Erythroblast (primary cell): ENCODE measurements at places on chromosomes 4 and X.

DNA sequence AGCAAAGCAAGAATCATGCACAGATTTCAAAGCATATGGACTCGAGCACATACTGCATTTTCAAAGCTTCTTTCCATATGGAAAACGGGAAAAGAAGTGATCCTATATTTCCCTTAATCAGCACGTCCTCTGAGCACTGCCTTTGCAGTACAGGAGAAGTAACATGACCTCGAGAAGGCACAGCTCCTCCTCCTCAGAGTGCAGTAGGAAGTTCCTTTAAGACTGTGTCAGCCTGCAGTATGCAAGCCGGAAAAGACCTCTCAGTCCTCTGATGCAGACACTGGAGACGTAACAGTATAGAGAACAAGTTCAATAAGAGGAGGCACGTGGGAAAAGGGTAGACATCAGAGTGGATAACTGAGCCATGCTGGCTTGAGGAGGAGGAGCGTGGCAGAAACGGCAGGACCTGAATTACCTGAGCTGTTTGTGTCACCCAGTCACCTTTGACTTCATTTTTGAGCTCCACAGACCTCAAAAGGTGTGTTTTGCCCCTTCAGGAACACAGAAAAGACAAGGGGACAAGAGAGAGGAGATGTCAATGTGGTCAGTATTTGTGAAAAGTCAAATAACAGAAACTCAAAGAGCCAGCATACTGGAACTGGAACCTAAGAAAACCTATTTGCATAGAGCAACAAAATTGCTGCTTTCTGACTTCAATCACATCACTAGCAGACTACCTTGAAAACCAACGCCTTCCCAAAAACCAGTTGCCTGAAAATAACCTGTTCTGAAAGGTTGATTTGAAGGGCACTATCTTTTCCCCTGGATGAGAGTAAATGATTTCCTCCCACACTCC is 20.8 kb downstream of the IRF2 start:
- DNase-seq = no peak

- no peak for DNase-seq
These were observed 54.4 kb downstream of the KLHL13 start for GRCh38 chrX:118062048-118062789.

- DNase-seq = no peak
These were observed 839 bp downstream of the QDPR start for GRCh38 chr4:17511051-17511450.

DNA sequence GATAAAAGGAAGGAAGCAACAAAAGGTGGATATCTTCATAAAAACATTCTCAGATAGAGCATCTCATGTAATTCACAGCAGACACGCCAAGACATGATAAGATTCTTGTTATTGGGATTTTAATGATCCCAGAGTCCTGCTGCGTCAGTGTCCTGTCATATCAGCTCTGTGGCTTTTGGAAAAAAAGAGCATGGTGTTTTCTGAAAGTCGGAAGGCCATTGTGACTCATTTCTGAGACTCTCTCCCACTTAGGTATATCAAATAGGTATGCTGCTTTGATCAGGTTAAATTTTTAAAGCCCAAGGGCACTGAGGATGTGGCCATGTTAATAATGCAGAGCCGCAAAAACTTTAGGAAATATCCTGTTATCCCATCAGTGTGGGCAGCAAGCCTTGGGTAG is 481.0 kb downstream of the KCNIP4 start:
- DNase-seq = no peak

DNA sequence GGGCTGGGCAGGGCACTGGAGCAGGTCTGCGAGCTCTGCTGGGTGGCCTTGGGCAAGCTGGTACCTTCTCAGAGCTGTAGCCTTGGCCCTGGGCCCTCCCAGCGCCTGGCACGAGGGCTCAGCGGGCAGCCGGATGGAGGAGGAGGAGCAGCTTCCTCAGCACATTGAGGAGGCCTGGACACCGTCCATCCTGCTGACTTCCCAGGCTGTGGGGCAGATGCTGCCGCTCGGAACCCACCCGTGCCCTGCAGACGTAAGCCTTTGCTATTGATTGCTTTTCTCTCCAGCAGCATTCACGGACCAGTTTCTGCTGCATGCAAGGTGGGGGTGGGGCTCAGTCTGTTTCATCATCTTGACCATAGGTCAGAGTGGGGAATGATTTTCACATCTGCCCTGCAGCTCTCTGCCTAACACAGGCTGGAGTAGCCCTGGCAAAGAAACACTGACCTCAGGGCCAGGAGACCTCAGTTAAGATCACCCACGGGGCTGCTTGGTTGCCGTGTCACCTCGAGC is 80.7 kb upstream of the PSAPL1 start:
- DNase-seq = no peak

GRCh38 chrX:28126886-28127285 is 145.6 kb upstream of the DCAF8L1 start:
- no peak for DNase-seq

- peak; percentile 49 for DNase-seq
These were observed 98.4 kb downstream of the ZNF827 start for GRCh38 chr4:145840162-145840768.

GRCh38 chrX:100645106-100645505 is 1.1 kb downstream of the SRPX2 start:
- no peak for DNase-seq

- DNase-seq = peak; percentile 53
These were observed 1.5 kb upstream of the MSMO1 start for GRCh38 chr4:165325732-165326512.

DNA sequence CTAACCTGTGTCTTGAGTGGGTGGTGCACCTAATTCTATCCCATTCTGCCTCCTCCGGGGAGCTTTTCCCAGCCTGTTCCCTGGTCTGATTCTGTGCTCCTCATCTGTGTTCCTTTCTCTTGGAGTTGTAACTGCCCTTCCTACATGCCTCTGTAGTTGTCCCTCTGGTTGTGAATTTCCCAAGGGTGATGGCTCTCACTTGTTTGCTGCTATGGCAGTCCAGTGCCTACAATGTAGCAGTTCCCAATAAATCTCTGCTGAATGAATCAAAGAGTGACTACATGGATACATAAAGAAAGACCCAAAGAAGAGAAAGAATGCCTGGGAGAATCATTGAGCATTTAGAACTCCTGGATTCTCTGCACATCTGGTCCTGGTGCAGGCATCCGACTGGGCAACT is 141.6 kb downstream of the HS3ST1 start:
- no peak for DNase-seq

DNA sequence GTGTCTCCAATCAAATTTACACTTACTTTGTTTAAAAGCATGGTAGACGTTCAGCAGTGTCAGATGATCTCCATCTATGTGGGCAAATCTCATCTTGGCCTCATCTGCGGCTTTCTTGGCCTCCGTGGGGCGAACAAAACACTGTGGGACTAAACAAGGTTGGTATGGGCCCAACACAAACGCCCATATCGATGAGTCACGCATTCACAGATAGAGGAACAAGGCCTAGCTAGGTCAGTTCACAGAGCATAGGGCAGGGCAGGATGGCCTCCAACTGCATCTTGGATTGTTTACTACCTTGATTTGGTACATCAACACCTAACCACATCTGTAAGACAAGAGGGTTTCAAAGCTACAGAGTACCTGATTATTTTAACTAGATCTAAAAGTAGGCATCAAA is 47.3 kb downstream of the DHX15 start:
- DNase-seq = peak; percentile 7

DNA sequence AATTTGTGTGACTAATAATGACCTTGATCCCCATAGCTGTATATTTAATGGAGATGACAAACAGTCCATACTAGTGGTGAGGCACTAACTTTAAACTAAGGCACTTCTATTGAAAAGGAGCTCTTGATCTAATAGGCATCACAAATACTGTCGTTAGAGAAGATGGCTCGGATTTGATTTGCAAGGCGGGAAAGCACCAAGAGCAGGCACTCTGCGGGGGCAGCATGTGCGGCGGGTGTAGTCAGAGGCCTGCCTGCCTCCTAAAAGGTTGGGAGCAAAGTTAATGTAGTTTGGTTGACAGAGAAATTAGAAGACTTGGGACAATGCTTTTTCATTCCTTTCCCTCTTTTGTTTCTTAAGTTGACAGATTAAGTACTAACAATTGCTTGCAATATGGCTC is 278.8 kb downstream of the CFAP299 start:
- DNase-seq = no peak

DNA sequence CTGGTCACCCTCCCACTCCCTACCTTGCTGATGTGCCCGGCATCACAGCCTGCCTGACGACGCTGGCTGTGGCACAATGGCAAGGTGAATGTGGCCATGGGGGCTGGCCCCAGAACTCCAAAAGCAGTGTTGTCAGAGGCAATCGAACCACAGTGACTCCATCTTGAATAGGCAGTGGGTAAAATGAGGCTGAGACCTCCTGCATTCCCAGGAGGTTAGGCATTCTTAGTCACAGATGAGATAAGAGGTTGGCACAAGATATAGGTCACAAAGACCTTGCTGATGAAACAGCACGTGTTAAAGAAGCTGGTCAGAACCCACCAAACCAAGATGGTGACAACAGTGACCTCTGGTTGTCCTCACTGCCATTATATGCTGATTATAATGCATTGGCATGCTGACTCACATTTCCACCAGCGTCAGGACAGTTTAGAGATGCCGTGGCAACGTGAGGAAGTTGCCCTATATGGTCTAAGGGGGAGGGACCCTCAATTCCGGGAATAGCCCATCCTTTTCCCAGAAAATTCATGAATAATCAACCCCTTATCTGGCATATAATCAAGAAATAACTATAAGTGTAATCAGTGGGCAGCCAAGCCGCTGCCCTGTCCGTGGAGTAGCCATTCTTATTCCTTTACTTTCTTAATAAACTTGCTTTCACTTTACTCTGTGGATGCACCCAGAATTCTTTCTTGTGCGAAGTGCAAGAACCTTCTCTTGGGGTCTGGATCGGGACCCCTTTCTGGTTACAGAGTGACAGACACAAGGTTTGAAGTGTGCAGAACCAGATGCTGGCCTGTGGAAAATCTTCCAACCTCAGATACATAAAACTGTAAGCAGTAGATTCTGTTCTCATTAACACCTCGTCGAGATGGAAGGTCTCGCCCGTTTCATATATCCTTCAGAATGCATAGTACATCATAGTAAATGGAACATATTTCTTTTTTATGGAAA is 26.8 kb upstream of the CLDN24 start:
- peak; percentile 82 for DNase-seq

DNA sequence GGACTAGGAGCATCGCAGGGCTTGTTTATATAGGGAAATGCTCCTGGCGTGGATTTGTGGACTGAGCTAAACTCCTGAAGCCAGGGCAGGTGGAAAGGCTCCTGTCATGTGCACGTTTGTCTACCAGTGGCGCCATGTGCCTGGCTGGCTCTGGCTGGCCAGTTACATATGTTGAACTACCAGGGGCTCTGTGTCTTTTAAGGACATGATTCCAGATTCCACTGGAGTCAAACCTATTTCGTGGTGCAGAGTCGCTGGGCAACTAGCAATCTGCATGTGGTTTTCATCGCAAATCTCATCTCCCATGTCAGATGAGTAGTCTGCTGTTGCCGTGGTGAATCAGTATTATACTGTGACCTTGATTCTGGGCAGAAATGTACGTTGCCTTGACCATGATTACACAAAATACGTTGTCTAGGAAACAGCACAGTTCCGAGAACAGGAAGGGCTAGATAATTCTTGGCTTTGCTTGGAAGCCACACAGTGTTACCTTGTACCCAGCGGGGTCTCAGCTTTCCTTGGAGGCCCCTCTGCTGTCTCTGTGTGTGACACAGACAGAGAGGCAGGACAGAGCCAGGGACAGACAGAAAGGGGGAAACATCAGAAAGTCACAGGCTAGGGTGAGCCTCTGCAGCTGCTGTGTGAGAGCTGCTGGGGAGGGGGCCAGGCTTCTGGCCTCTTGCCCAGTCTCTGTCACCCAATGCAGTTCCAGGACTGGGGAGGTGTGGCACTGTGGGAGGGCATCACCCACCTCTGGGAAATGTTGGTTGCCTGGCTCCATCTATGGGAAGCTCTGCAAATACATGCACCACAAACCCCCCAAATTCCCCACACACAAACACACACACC is 19.2 kb downstream of the PNMA6E start:
- peak; percentile 37 for DNase-seq

DNA sequence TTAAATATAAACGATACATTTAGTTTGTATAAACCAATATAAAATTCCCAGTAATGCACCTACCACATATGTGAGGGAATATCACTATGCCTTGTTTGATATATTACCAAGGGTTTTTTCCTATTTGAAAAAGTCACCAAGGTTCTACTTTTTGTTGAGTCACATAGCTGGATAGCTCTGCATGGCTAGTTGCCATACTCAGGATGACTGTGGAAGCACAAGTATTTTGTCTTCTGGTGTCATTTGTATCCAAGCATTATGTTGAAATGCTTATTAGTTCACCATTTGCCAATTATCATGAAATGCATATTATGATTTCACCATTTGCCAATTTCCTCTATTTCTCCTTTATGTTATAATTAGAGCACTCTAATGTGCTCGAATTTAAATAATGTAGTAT is 162.7 kb upstream of the TTC29 start:
- DNase-seq = no peak

- DNase-seq = no peak
These were observed 315.5 kb upstream of the ADGRL3 start for GRCh38 chr4:60884587-60884986.

GRCh38 chr4:144300616-144301015 is 160.1 kb upstream of the GYPA start:
- DNase-seq = no peak

- DNase-seq = no peak
These were observed 204.5 kb downstream of the NLGN4X start for GRCh38 chrX:6024204-6024603.

- DNase-seq = no peak
These were observed 192.6 kb upstream of the FAM241A start for GRCh38 chr4:111952688-111953087.

DNA sequence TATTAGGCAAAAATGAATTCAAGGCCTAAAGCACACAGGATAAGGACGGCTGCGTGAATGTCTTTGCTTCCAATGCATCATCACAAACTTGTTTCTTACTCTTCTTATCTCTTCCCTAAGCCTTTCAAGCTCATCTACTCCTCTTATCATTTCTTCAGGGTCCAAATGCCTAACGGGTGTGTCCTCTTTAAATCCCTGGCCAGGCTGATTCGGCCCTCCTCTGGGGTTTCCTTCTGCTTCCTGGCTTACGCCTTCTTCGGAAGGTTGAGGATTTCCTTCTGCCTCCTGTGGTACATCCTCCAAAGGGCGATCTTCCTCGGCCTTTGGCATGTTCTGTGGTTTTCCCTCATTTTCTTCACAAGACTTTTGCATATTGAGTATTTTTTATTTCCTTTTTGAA is 1.3 kb downstream of the TCEAL8 start:
- peak; percentile 72 for DNase-seq

DNA sequence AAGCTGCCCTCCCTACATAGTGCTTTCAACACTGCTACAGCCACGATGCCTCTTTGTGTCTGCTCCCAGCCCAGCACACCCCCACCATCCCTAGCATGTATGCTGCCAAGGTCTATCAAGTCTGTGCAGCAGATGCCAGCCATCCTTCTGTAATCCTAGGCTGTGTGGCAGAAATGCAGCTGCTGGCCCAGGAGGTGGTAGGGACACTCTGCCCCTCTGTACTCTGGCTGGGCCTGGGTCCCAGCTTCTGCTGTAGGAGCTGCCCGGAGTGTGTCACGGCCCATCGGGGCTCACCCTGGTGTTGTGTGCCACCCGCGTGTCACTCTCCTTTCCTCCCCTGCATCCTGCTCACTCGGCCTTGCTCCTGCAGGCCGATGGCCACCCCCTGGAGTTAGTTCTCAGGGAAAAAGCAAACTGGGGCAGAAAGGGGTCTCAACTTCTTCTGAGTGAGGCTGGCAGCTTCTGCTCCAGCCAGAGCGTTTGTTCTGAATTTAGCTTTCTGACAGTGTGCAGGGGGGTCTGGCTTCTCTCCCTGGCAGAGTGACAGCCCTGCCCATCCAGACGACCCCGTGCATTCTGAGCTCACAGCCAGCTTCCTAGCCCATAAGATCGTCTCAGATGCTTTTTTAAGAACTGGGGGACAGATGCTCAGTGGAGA is 22.7 kb downstream of the PSAPL1 start:
- DNase-seq = no peak

- no peak for DNase-seq
These were observed 331.6 kb downstream of the BCOR start for GRCh38 chrX:39766085-39766726.
